ENCODE measurements at places on chromosomes 1 and 21. TPM values are rescaled to one million over a fixed set of nuclear protein-coding genes. Genes with fewer than 3 reads are reported as not detected.

The RGS4 gene
- total RNA-seq, result 1.9 TPM

DNA sequence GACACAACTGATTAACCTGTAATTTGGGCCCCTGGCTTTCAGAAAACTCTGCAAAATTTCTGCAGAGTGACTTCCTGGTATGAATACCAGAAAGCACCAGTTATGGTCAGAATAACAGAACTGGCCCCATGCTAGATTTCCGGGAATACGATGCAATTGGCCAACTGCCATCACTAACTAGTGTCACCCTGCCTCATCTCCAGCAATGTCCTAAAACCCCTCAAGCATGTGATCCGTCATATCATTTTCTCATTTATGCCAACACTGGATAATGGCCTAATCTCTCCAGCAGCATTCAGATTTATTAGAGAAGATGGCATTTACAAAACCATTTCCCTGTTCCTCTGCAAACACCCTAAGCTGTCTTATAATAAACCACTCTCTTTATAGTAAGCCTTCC is 15.4 kb downstream of the KAZN start:
- no peak for DNase-seq

The MTF2 gene
- 8.0 TPM for total RNA-seq

- DNase-seq, result no peak
Observed at GRCh38 chr1:180691322-180691913, 59.6 kb downstream of the XPR1 start.

GRCh38 chr1:160953030-160953429 is 1.6 kb downstream of the ITLN2 start:
- DNase-seq, result no peak

GRCh38 chr21:15050568-15051377 is 14.0 kb downstream of the NRIP1 start:
- no peak for DNase-seq

- no peak for DNase-seq
Observed at GRCh38 chr1:76053021-76053420, 21.5 kb upstream of the ST6GALNAC3 start.

The ACTL8 gene
- total RNA-seq, result not detected

The SPOCD1 gene
- total RNA-seq, result 0.19 TPM

GRCh38 chr1:185463433-185463832 is 146.4 kb upstream of the IVNS1ABP start:
- DNase-seq, result no peak
